ENCODE measurements at places on chromosomes 7 and 10.

GRCh38 chr7:147539685-147540084 lies 1050.9 kb upstream of the C7orf33 start:
- DNase-seq, result no peak

DNA sequence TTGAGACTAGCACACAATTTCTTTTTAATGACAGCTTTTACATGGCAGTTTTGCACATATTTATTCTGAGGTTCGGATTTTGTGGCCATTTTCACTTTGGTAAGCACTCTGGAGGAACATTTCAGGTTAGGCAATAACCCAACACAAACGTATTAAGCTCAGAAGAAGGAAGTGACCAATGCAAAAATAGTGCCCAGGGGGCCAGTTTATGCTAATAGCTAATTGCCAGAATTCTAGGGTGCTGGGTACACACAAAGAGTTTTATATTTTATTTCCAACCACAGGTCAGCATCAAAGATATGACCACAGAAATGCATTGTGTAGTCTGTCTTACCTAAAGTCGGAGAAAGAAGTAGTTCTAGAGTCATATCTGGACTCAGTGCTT lies 8.4 kb upstream of the AGR2 start:
- no peak for DNase-seq

DNA sequence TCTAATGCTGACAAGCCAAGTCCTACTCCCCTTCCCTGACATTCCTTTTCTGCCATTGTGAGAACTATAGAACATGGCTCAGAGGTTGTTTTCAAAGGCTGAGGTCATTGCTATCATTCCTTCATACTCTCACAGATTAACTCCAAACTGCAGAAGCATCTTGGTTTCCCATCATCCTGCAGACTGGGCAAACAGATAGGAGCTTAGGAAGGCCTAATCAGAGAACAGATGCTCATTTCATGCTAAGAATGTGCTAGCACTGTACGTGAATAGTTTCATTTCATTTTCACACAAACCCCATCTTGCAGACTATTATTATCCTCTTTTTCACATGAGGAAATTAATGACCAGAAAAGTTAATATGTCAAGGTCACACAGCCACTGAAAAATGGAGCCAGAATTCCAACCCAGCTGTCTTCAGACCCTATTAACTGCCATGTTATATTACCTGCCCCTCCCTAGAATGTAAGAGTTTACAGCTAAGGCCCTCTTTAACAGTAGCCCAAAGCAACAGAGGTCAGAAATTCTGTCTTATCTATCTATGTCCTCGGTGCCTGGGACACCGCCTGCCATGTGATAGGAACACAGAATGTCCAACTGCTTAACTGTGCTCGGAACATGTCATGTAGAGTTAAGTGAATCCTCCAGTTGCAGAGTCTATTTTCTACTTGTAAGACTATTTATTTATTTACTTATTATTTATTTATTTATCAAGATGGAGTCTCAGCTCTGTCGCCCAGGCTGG lies 2.9 kb upstream of the LCOR start:
- no peak for DNase-seq

DNA sequence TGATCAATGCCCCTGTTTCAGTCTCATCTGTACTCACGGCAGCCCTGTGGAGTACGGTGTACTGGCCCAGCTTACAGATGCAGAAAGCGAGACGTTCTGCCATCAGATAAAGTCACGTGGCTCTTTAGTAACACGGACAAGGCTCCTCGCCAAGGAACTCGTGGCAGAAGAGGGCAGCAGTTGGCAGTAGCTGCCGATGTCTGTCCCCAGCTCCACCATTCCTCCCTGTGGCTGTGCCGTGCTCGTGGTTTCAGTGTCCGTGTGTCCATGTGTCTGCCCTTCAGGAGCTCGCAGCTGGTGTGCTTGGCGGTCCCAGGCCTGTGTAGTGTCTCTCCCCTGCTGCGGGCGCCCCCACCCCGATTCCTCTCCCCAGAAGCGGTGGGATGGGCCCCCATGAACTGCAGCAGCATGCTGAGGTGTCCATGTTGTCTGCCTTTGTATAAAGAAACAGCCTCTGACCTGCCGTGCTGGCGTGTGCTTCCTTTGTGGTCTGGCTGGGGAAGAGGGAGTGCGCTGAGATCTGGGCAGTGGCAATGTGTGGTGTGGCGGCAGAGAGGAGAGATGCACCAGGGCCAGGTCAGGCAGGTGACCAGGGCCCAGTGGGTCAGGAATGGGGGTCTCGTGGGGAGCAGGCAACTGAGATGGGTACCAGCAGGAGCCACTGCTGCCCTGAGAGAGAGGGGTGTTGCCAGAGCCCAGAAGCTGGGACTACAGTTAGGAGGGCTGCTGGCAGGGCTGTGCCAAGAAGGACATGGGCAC lies 9.8 kb downstream of the RHBDD2 start:
- DNase-seq, result peak; percentile 93

GRCh38 chr10:99292159-99292558 lies 37.0 kb upstream of the CNNM1 start:
- DNase-seq, result no peak

DNA sequence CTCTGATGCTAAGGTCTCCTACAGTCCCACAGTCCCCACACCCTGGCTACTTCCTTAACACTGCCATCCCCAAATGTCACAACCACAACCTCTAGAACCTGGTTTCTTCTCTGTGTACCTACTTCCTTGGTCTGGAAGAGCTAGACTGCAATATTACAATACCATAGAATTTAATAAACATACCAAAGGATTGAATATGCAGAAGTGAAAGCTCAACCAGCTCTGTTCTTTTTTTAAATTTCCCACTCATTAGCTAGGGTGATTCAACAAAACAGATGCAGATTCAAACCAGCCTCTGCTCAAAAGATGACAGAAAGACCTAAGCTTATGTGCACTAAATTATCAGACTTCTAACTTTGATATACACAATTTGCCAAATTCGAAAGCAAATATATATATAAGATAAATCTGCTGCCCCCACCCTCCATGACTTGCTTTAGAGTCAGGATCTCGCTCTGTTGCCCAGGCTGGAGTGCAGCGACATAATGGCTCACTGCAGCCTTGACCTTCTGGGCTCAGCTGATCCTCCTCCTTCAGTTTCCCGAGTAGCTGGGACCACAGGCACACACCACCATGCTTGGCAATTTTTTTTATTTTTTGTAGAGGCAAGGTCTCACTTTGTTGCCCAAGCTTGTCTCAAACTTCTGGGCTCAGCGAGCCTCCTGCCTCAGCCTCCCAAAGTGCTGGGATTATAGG lies 212.6 kb downstream of the CHCHD3 start:
- no peak for DNase-seq

GRCh38 chr10:133264461-133264860 lies 12.2 kb downstream of the ADAM8 start:
- no peak for DNase-seq

DNA sequence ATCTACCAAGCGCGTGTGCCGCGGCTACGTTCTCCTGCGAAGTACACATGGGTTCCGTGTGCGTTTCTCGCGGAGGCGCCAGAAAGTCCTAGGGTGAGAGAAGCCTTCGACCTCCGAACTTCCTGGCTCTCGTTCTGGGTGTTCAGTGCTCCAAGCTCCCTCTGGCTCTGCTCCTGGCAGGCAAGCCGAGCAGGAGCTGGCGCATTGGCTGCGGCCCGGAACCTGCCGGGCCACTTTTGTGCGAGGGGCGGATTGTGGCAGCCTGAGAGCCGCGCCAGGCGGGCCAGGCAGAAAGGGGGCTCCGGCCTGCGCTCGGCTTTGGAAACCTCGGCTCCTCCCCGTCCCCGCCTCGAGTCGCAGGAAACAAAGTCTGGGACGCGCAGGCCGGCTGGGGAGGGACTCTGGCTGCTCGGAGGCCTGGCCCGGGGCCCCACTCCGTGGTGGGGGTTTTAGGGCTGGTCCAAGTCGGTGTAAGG lies 9.6 kb downstream of the EMX2 start:
- DNase-seq, result no peak

GRCh38 chr7:120984406-120984805 lies 4.1 kb upstream of the CPED1 start:
- no peak for DNase-seq

DNA sequence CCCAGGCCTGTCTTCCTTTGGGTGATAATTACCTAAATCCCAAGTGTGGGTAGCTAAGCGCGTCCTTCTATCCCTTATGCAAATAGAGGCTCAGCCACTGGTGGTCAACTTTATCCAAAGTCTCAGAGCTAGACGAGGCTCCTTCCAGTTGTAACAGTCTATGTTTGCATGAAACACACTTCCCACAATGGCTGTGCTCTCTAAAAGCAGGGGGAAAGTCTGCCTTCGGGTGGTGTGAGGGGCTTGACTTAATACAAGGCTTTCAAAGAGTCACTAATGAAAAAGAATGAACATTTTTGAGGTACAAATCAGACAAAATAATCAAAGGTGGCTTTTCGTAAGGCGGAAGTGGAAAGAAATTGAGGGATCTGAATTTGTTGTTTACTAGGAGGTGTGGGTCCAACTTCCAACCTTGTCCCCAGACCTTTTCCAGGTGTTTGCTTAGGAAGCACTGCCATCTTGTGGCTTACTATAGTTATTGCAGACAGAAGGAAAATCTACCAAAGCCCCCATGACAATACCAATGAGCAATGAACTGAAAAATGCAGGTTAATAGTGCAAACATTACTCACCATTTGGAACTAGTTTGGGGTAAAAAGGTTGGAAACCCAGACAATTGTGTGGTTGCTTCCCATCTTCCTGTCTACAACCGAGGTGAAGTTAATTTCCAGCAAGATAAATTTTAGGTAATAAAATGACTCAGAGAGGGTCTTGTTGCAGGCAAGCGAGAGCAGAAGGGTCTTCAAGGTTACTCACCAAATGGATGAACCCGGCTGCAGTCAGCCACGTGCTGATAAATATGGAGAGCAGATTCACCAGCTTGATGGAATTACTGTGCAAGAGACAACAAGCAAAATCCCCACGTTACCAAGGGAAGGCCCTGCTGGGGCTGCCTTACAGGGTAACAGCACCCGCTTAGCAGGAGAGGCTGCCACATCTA lies 525.7 kb downstream of the KCNMA1 start:
- no peak for DNase-seq

DNA sequence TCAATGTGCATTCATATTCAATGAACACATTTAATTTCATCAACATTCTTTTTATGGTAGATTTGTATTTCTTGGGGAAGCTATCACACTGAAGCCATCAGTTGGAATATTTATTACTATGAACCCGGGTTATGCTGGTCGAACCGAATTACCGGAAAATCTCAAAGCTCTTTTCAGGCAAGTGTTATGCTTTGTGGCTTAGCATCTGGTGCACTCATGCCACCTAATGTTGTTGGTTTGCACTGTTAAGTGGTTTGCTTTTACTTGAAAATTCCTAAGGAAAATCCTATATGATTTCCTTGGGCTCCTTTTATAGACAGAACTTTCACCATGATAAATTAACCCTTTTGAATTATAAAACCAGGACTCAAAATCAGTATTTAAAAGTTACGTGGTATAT lies 147.9 kb downstream of the DNAH11 start:
- no peak for DNase-seq

DNA sequence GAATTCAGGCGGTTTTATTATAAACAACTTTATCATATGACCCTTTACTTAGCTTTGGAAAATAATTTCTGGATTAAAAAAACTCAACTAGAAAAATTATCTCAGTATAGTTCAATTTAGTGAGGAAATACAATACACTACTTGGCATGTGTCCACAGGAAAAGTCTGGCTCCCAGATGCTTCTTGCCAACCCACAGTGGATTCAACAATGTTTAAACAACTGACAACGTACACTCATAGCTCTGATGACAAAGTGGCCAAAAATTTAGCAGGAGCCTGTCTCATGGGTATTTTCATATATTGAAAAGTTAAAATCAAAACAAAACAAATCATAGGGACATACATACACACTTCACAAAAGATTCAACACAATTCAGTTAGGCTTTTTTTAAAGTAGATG lies 158.8 kb downstream of the SKAP2 start:
- no peak for DNase-seq

DNA sequence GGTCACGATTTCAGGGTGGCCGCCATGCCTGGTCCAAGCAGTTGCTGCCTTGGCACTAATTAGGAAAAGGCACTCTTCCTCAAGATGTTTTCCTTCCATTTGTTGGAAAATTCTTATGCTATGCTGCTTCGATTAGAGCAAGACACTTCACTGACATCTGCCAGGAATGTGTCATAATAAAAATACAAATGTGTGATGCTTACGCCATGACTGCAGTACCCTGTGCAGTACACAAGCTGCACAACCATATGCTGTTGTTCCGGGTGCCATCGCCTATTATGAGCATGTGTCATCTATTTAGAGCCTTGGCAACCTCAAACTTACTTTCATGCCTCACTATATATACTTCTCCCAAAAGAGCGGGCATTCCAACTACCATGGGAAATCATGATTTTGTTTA lies 14.9 kb upstream of the MPP7 start:
- DNase-seq, result no peak
